ENCODE measurements at places on chromosomes 1 and 21.

DNA sequence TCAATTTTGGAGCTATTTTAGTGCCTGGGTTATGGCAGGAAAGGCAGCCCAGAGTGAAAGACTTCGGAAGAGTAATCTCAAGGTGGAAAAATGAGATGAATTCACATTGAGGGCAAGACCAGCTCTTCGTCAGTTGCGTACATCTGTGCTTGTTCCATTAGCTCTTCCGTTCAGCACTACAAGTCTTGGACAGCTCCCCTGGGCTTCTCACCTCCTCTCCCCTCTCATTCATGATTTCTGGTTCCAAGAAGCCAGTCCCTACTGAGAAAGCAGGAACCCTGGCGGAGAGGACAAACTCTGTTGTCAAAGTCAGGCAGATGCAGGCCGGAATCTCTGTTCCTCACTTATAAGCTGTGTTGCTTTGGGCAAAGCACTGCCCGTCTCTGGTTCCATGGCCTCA is 76.5 kb downstream of the ACTL8 start:
- DNase-seq, result no peak

DNA sequence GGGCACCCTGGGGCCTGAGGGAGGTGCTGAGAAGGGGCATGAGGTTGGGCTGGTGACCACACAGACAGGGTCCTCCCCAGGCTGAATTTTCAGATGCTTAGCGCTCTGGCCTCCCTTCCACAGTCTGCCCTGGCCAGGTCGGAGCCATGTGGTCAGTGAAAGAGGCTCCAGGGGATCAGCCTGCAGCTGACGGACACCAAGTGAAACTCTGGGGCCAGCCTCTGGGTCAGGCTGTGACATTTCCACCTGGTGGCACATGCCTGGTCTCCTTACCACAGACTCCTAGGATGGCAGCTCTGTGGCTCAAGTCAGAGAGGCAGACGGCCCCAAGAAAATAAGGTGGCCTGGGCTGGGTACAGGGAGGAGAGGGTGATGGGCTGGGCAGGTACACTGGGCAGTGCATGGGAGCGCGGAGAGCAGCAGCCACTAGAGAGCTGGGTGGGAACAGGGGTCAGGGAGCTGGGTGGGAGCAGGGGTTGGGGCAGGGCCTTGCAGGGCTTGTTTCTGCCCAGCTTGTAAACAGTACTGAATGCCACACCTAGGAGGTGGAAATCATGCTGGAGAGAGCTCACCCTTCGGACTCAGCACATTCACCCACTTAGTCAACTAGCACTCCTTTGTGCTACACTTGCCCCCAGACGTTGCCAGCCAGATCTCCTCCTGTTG is 20.7 kb upstream of the ADARB1 start:
- no peak for DNase-seq

DNA sequence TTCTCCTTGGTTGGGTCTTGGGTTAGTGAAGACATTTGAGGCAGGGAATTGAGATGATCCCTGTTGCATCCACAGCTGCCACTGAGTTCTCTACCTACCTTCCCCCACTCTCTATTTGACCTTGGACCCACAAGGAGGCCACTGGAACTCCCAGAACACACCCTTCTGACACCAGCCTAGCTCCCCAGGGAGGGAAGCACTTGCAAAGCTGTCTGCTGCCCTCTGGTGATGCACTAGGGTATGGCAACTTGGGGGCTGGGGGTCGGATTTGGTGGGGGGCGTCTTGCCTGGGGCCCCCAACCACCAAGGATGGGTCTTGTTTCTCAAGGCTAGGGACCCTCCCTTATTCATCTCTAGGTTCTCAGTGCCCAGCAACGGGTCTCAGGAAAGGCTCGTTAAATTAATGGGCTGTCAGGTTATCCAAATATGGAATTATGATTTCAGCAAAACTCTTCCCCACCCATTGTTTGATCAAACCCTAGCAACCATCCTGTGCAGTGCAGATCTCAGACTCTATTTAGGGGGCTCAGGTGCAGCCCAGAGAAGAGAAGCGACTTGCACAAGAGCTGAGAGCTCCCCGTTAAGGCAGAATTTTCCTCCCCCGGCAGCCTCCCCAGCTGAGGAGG is 177.8 kb upstream of the KLHDC7A start:
- no peak for DNase-seq

GRCh38 chr1:232252546-232253118 is 377.3 kb downstream of the SIPA1L2 start:
- DNase-seq, result no peak

DNA sequence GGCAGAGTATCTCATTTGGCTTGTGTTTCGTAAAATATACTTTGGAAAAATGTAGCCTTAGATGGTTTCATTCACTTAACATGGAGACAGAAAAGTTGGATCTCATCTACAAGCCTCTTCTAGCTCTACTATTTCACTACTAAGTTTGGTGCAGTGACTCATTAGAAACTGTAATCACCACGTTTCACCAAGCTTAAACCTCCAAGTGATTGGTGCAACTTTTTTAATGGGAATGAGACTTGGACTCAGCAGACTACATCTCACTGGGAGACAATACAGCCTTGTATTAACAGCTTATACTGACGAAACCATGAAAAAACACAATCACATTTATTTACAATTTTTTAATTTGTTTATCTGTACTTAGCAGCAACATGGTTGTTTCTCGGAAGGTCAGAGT is 29.9 kb upstream of the NRIP1 start:
- no peak for DNase-seq

DNA sequence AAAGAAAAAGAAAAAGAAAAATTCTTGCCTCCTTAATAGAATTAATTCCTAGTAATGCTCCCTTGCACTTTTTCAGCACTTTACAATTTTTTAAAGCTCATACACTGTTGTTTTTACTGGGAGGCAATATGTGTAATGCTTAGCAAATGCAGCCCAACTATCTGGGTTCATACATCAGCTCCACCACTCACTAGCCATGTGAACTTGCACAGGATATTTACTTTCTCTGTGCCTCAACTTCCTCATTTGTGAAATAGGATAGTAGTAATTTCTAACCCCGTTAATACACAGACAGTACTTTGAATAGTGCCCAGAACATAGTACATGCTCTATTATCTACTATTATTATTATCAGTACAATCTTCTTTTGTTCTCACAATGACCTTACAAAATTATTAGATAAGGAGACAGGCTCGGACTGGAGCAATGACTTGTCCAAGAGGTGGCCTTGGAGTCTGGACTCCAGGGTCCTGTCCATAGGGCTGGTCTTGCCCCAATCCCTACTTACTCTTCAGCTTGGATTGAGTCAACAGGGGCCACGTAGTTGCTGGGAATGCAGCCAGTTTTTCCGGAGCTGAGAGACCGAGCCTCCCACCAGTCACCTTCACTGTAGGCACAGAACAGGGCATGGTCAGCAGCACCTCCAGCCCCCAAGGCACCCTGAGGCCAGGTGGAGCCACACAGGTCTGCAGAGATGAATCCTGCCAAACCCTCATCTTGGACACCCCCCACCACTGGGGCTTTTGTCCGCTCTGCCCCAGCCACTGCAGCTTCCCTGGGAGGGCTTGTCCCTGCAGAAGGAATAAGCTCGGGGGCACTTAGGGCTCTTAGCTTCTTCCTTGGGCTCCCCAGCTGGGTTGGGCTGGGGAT is 13.7 kb downstream of the FGR start:
- no peak for DNase-seq

- no peak for DNase-seq
Observed at GRCh38 chr1:16118706-16119105, 37.2 kb downstream of the EPHA2 start.

GRCh38 chr1:63442141-63442475 is 74.7 kb downstream of the ALG6 start:
- no peak for DNase-seq

DNA sequence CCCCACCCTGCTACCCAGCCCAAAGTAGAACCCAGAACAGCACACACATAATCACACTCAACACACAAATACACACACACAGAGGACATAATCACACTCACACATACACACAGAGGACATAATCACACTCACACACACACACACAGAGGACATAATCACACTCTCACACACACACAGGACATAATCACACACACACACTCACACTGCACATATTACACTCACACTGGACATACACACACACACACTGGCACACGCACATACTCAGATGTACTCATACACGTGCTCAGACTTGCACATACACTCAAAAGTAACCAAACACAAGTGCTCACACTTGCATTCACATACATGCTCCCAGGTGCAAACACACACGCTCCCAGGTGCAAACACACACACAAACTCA is 54.3 kb upstream of the CAMK1G start:
- no peak for DNase-seq

DNA sequence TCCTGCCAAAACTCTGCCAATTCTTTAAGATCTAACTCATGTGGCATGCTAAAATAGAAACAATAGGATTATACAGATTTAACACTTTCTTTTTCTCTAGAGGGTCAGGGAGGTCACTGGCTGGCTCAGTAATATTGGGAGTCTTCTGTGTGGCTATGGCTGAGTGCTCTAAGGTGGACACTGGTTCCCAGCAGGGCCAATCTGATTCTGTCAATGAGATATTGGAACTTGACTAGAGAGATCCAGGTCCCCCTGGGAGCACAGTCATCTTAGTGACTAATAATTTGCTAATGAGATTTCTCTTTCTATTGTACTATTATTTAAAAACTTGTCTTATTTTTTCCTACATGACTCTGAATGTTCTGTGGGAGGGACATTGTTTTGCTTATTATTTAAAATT is 69.1 kb upstream of the ZP4 start:
- DNase-seq, result no peak

DNA sequence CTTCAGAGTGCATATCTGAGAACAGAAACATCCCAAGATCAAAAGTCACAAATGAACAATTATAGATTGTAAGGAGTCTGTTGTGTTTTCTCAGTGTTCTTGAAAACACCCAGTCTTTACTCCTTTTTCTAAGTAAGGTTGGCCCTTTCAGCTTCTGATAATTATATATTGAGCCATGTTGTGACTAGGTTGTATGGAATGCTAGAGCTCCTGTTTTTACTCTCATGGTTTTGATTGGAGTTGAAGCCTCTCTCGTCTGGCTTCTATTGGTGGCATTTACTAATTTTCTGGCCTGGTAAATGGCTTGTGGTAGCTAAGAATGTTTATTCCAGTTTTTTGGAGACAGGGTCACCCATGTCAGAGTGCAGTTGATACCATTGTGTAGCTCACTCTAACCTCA is 84.7 kb downstream of the NDUFS5 start:
- no peak for DNase-seq

- no peak for DNase-seq
Observed at GRCh38 chr1:17436380-17437174, 2.9 kb downstream of the RCC2 start.

DNA sequence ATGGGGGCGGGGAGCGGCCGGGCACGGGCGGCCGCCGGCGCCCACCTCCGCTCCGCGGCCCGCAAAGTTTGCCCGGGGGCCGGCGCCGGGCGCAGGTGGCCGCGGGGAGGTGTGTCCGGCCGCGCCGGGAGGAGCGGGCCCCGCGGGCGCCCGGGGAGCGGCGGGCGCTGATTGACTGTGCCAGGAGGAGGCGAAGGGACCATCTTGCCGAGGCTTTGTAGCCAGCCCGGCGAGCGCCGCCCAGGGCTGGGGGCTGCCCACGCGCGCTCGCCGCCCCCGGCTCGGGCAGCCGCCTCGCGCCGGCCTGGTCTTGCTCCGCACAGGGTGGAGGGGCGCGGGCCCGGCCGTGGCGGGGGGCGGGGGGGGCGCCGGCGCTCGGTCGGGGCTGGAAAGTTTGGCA is 432 bp downstream of the EPHB2 start:
- no peak for DNase-seq

DNA sequence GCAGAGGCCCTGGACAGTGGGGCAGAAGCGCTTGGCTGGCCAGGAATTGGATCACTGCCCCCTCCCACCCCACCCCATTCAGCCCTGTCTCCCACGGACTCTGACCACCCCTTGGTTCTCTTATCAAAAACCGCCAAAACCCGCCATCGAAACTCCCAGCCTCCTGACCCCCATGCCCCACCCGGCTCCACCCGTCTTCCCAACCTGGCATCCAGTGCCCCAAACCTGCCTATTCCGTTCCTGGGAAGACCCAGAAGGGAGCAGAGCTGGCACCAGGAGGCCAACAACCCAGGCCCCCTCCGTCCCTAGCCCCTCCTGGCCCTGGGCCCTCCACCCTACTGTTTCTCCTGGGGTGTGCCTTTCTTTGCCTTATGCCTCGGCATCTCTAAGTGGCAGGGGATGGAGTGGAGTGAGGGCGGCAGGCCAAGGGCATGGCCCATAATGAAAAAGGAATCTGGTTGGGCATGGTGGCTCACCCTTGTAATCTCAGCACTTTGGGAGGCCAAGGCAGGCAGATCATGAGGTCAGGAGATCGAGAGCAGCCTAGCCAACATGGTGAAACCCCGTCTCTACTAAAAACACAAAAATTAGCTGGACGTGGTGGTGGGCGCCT is 16.5 kb upstream of the EPHA2 start:
- no peak for DNase-seq

- DNase-seq, result no peak
Observed at GRCh38 chr1:198919667-198920398, 281.0 kb downstream of the PTPRC start.

All from SIG-M5 (cell line).